ENCODE measurements at places on chromosomes 4 and X. TPM values are rescaled to one million over a fixed set of nuclear protein-coding genes. Genes with fewer than 3 reads are reported as not detected.

- no peak for DNase-seq
These were observed 75.2 kb downstream of the CD38 start for GRCh38 chr4:15853345-15853744.

The EMCN gene
- 51.6 TPM for polyA plus RNA-seq

DNA sequence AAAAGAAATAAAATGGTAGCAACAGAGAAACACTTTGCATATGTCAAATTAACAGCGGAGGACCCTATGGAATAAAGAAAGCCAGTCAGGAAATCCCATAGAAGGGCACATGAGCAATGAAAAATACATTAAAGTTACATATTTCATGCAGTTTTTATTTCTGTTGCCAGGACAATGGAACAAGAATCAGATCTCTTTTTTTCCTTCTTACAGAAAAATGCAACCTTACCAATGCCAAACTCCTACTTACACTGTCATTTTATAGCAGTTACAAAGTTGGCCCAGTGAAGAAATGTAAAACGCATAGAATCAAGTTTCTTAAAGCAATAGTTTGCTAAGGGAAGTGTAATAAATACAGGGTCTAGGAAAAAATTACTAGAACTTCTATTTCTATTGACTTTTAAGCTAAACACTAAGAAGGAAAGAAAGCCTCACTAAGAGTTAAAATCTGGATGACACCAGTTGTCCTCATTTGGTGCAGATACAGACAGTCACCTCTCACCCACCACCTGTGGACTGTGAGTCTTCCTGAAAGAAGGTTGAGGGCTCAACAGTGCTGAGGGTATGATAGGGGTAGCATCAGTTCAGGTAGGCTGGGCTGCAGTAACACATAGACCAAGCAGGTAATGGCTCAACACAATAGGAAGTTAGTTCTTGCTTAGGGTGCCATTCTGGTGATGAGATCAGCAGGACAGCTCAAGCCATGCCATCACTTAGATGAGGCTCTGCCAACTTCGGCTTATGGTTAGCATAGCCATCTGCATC lies 224.6 kb downstream of the ANAPC10 start:
- DNase-seq: no peak

DNA sequence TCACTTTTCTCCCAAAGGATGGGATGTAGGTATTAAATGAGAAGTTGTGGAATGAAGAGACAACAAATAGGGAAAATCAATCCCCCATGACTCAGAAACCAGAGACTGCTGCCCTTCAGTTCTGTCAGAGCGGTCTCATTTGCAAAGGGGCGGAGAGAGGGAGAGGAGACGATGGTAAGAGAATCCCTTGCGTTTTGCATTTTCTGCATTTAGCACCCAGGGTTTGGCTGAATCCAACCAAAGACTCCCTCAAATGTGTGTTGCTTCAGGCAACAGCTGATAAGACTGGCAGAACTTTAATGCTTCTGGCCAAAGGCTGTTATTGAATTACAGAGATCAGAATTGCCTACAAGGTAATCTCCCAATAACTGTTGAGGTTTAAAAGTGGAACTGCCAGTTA lies 230.2 kb downstream of the EVC2 start:
- no peak for DNase-seq

The PPP2R2C gene
- polyA plus RNA-seq: not detected

GRCh38 chr4:35238793-35239192 lies 1005.5 kb downstream of the ARAP2 start:
- DNase-seq: no peak

DNA sequence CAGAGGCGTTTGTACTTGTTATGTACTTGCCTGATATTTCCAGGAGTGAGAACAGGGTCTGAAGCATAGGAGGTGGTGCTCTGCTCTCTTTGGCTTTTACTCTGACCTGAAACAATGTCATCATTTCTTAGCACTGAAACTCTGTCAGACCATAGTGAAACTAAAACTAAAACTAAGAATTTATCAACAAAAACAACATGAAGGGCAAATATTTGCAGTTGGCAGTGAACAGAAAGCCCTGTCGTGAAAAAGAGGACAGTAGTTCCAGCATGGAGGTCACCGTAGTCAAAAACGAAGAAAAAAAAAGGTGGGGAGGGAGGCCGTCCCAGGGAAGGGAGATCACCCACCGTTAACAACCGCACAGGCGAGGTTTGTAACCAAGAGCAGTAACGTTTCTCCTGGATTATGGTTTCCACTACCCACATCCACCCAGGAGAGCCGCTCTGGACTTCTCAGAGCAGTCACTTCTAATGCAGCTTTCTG lies 97.5 kb downstream of the ANK2 start:
- DNase-seq: peak; percentile 5

DNA sequence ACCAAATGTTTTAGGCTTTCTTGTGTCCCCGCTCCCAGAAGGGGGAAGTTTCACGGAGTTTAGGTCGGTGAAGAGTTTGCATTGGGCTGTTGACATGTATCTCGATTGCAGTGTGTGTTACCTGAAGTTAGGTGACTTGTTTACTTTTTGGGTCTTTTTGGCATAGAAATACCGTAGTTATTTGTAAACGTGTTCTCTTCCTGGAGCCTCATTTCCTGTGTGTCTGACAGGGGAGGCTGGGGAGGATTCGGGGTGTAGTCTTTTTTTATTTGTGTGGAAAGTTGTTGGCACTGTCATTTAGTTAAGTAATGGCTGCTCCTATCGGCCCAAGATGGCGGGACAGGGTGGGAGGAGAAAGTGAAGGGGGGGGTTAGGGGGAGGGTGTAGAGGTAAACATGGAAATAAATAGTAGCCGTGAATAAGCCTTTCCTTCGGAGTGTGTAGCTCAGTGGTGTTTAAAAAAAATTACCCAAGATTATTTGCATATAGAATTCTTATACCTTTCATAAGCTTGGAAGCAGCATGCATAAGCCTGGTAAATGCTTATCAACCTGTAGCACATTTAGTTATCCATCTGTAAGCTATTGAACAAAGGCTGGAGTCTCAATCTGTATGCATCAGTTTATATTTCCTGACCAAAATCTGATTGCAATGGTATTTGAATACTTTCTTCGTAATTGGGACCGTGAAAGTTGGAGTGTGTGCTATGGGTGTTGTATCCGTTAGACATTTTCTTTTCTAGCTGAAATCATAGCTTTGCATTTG lies 1.6 kb downstream of the KDM6A start:
- DNase-seq: peak; percentile 57

- DNase-seq: peak; percentile 80
These were observed 5.5 kb downstream of the ATP10D start for GRCh38 chr4:47490550-47490949.

GRCh38 chrX:153336121-153336894 lies 2.4 kb downstream of the ZNF275 start:
- no peak for DNase-seq

The YY2 gene
- polyA plus RNA-seq: 0.86 TPM

The TRIM2 gene
- 6.8 TPM for polyA plus RNA-seq

GRCh38 chr4:146245850-146246249 lies 31.5 kb downstream of the REELD1 start:
- DNase-seq: no peak

- DNase-seq: no peak
These were observed 638.0 kb upstream of the FRG1 start for GRCh38 chr4:189302719-189303118.

GRCh38 chr4:26208237-26208994 lies 112.4 kb upstream of the RBPJ start:
- DNase-seq: no peak

DNA sequence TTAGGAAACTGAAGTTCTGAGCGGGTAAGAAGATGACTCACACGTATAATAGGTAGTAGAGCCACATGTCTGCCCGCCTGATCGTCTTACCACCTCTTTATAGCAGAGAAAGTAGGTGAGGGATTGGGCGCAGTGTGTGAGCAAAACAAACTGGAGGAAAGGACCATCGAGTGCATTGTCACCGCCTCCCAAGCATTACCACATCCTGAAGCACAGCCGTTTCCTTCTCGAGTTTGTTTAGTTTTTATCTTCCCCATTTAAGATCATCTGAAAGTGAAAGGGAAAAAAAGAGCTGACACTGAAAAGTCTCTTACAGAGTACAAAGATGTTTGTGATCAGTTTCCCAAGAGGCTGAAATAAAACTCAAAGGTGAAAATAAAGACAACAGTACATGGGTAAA lies 14.8 kb downstream of the PDK3 start:
- peak; percentile 4 for DNase-seq

GRCh38 chr4:121053601-121054143 lies 18.7 kb downstream of the NDNF start:
- no peak for DNase-seq
